ENCODE measurements at places on chromosomes 7 and 10.

- DNase-seq, result peak; percentile 2
These were observed 53.4 kb upstream of the CYP2C18 start for GRCh38 chr10:94630017-94630688.

- no peak for DNase-seq
These were observed 62.8 kb upstream of the CUX1 start for GRCh38 chr7:101754424-101755159.

DNA sequence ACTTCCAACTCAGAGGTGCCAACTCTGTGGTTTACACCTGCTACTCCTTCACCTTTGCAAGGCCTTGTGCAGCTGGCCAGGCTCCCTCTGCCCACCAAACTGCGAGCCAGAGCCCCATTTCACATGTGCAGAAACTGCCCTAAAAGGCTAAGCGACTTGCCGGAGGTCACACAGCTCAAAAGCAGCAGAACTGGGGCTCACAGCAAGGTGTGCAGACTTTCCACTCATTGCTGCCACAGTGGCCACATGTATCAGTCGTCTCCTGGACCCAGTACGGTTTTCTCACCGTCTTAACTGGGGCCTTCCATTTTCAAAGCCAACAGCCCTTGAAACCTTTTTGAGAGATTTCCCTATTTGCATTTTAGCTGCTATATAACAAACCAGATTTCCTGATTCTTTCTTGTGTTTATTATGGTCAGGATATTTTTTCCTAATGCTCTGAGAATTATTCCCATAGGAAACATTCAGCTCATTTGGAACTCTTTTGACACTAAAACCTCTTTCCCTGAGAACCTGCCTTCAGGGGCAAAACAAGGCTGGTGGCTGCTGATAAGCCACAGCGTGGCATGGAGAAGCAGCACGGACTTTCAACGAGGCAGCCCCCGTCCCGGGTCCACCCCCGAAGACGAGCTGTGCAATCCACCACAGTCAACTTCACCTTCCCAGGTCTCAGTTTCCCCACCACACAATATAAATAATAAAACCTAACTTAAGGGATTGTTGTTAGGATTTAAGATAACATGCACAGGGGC lies 29.9 kb downstream of the SORBS1 start:
- no peak for DNase-seq

GRCh38 chr7:97865104-97865503 lies 7.1 kb downstream of the ASNS start:
- no peak for DNase-seq

DNA sequence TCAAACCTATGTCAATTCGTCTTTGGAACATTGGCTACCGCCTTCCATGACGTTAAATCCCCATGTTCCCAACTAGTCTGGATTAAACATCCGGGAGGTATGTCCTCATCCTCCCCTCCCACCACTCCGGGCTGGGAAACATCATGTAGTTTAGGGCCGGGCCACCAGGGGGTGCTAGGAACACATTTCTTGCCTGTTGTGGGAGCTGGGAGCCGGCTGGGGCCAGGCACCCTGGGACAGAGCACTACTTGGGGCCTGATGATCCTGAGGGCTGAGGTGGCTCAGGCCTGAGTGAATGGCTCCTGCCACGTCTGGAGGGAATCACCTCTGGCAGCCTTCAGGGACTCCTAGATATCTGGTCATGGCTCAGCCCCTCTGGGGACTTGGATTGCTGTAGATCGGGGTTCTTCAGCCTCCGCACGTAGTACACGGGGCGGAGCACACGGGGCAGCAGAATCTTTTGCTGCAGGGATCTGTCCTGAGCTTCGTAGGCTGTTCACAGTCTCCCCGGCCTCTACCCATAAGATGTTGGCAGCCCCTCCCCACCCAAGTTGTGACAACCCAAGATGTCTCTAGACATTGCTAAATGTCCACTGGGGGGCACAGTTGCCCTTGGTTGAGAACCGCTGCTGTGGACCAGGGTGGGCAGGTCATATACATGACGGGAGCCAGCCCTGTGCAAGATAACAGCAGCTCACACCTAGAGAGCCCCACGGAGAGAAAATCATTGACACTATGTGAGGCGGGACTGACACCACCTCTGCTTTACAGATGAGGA lies 141.2 kb upstream of the ZNF716 start:
- DNase-seq, result no peak

DNA sequence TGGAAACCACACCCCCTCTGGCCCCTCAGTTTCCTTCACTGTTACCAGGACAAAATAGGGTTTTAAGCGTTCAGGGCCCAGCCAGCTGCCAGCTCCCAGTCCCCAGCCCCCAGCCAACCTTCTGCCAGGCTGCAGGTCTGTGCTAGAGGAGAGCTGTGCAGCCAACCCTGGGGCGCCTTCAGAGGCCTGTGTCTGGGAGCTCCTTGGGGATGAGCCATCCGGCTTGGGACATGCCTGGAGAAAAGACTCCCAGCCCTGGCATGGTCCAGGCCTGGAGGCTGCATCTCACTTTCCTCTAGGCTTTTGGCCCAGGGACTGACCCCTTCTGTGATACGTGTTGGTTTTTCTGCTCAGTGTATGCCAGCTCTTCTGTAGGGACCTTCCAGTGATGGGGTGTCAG lies 487.6 kb upstream of the MGMT start:
- DNase-seq, result no peak

DNA sequence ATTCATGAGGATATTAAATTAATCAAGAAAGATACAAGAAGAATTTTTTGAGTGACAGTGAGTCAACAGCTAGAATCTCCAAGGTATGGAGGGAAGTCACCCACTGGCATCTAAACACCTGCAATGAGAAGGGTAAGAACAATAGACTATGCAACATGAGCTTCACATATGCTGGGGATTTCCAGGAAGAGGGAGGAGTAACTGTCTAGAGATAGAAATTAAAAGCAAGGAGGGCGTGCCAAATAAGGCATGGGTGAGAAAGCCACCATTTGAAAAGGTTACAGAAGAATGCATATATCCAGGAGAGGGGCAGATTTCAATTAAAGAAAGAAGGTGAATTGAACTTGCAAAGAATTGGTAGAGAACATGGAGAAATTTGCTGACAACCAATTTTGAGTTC lies 365.7 kb downstream of the GPR37 start:
- no peak for DNase-seq

- no peak for DNase-seq
These were observed 217.9 kb downstream of the ADAM12 start for GRCh38 chr10:126170371-126170770.

DNA sequence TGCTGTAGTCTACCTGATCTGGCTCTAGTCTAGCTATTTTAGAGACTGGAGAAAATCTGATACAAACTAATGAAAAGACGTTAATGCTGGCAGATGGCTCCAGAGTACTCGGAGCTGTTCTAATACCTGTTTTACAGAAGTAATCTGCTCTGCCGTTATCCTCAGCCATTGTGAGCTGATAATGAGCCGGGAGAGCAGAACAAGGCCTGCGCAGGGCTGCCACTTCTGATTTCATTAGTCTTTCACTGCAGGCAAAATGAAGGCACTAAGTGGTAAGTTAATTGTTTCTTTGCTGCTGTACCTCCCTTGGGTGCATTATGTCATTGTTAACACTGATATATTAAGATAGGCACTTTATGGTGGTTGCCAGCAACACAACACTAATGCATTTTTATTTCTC lies 456.4 kb upstream of the PFKP start:
- DNase-seq, result peak; percentile 10

- peak; percentile 14 for DNase-seq
These were observed 778 bp upstream of the TRIM8 start for GRCh38 chr10:102643336-102644065.

- DNase-seq, result no peak
These were observed 71.8 kb downstream of the ARHGAP21 start for GRCh38 chr10:24651923-24652322.

GRCh38 chr10:59668096-59668495 lies 41.6 kb downstream of the SLC16A9 start:
- DNase-seq, result no peak

GRCh38 chr7:33261585-33261984 lies 132.2 kb downstream of the BBS9 start:
- no peak for DNase-seq

- no peak for DNase-seq
These were observed 5.4 kb downstream of the IDI1 start for GRCh38 chr10:1043532-1043995.

GRCh38 chr10:127881262-127881661 lies 11.5 kb downstream of the CLRN3 start:
- DNase-seq, result no peak

GRCh38 chr10:86955501-86956194 lies 1.8 kb downstream of the MMRN2 start:
- no peak for DNase-seq

DNA sequence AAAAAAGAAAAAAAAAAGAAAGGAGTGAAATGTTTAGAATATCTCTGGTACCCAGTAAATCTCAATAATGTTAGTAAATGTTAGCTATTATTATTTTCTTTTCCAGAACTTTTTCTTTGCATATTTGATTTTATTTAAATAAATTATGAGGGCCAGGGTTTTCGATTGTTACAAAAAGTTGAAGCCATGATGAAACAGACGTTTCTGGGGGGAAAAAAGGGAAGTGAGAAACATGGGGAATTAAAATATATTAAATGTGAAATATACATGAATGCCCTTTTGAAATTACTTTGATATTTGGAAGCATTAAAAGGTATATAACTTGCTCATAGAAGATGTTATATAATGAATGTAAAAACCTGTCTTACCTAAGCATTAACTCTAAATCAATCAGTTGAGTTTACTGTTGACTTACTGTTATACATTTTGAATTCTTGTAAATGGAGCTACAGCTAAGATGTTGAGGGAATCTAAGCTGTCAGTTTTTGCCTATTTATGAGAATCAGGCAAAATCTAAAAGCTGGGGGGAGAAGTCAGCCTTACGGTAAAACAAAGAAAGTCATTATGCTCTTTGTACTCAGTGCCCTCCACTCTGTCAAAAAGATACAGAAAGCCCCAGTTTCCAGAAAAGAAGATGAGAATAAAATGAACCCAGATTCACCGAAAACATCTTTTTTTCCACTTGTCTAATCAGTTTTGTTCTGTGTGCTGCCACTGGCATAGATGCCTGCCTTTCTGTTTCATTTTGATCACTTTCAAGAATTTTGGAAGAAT lies 30.0 kb upstream of the KDM7A start:
- no peak for DNase-seq

DNA sequence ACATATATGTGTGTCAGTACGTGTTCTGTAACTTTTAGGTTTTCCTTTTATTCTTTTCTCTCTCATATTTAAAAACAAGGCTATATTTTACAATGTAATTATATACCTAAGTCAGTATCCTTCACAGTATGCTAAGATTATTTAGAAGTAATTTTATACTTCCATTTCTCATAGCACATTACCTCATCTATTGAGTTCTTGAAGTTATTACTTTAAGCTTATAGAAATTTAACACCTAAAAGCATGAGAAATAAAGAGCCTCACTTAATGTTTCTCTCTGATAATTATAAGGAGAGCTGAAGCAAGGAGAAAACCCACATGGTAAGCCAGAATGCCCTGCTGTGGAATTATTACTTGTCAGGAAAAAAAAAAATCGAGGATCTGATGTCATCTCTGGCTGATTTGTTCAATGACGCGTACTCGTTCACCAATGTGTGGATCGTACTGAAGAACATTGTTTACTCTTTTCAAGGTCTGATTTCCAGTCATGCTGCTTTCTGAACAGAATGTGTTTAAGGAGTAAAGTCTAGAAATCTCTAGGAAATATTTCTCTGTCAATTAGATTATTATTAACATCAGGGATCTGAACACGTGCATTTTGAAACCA lies 21.9 kb downstream of the CACNB2 start:
- no peak for DNase-seq

Data from NCI-H774 (cell line).